ENCODE measurements at places on chromosomes 13 and 19.

- DNase-seq: no peak
These were observed 31.3 kb upstream of the HOMER3 start for GRCh38 chr19:18972301-18972811.

- DNase-seq: peak; percentile 46
These were observed 12.2 kb upstream of the CCDC97 start for GRCh38 chr19:41297628-41298347.

DNA sequence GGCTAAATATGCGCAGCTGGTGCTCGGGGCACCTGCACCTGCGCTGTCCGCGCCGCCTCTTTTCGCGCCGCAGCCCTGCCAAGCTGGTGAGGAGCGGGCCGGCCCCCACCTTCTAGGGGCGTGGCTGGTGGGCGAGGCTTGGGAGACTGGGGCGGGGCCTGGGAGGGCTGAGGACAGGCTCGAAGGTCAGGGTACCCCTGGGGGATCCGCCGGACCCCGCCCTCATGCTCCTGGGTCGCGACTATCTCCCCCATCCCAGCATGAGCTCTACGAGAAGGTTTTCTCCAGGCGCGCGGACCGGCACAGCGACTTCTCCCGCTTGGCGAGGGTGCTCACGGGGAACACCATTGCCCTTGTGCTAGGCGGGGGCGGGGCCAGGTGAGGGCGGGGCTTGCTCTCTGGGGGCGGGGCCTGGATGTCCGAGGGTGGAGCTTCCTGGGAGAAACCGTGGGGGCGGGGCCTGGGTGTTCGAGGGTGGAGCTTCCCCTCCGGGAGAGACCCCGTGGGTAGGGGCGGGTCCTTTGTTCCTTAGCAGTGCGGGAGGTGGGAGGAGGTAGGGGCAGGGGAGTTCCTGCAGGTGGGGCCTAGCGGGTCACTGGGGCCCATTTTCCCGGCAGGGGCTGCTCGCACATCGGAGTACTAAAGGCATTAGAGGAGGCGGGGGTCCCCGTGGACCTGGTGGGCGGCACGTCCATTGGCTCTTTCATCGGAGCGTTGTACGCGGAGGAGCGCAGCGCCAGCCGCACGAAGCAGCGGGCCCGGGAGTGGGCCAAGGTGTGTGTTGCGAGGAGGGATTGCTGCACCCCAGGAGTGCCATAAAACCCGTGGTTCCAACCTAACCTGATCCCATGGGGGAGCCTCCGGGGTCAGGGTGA is 19.7 kb downstream of the PNPLA6 start:
- DNase-seq: no peak

DNA sequence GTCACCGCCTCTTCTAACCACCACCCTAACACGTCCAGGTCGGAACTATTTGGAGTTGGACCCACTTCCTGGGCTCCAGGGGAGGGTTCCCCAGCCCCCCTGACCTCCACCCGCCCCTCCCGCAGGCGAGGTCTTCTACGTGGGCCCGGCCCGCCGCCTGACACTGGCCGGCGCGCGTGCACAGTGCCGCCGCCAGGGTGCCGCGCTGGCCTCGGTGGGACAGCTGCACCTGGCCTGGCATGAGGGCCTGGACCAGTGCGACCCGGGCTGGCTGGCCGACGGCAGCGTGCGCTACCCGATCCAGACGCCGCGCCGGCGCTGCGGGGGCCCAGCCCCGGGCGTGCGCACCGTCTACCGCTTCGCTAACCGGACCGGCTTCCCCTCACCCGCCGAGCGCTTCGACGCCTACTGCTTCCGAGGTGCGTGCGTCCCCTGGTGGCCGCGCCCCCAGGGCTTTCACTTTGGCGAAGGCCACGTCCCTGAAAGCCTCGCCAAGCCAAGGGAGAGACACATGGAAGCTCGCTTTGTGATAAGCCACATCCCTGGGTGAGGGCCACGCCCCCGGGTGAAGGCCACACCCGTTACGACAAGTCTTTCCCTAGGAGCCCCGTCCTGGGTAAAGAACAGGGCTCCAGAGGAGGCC is 13.2 kb downstream of the NCAN start:
- peak; percentile 73 for DNase-seq

- no peak for DNase-seq
These were observed 13.9 kb upstream of the HS6ST3 start for GRCh38 chr13:96075953-96076543.

Measured in CD4-positive, alpha-beta T cell treated with Interleukin-2 at 100 ng/mL for 4 hours (primary cell).